ENCODE measurements at places on chromosomes 2 and 18.

- no peak for DNase-seq
Measured at GRCh38 chr2:179518830-179519229, 254.2 kb upstream of the SESTD1 start.

- DNase-seq, result no peak
Measured at GRCh38 chr2:221437056-221437455, 135.0 kb downstream of the EPHA4 start.

DNA sequence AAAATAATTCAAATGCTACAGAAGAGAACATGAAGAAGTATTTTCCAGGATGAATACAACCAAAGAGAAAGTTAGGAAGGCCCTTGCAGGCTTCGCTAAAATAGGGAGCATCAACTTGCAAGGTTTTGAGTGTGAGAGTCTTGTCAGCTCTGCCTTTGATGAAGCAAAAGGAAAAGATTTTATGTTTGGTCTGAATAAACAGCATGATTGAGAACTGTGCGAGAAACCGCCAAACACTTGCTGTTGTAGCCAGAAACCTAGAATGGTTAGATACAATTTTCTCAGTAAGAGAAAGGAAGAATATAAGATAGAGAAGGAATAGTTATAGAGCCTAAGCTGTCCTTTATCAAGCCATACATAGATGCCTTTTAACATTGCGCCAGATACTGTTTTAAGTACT, 163.6 kb downstream of the L3MBTL4 start:
- DNase-seq, result no peak

DNA sequence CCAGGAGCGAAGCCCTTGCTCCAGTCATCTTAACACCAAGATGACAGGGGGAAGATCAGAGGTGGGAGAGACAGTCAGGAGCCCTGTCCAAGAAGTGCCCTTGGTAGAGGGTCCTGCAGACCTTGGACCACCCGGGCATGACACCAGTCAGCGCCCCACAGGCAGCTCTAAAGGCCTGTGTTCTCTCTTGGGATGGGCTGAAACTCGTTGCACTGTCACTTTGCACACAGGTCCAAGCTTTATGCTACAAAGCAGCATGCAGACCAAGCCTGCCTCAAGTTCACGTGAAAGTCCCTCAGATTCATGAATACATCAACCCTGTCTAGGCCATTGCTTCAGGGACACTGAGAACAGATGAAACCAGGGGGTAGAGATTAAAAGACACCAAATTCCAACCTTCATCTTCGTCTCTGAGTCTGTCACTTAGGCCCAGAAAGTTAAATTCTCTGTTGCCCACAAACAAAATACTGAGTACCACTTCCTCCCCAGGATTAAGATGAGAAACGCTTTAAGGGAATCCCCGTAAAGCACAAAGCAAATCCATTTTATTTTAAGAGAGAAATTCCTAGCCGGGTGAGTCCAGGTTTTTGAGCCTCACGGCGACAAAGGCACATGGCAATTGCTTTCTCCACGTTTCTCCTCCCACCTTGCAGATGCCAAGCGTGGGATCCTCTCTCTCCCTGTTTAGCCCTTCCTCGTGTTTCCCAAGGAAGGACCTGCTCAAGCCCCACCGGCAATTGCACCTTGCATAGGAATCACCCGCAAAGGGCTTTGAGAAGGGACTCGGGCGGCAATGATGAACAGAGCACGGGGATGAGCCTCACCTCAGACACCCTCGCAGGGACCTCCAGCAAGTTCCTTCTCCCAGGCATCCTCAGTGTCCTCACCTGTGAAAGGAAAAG, 75.0 kb upstream of the ID2 start:
- peak; percentile 60 for DNase-seq

DNA sequence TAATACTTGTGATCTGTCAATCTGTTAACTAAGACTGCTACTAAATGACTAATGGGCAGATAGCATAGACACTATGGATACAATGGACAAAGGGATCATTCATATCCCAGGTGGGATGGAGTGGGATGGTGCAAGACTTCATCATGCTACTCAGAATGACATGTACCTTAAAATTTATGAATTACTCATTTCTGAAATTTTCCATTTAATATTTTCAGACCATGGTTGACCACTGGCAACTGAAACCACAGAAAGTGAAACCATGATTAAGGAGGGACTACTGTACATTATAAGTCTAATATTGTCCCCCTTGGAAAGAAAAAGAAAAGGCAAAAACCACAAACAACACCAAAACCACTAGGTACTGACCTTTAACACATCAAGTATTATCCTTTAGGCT, 247.0 kb upstream of the SYT4 start:
- DNase-seq, result no peak
